Spinal cord (tissue), 10 donors: ENCODE measurements at places on chromosomes 7 and 10. TPM values are rescaled to one million over a fixed set of nuclear protein-coding genes. Genes with fewer than 3 reads are reported as not detected.

BUB3 gene
- 125 TPM for total RNA-seq

MMD2 gene
- total RNA-seq: 10.1 TPM

GRID1 gene
- 14.6 TPM for total RNA-seq

NUP42 gene
- total RNA-seq: 57.0 TPM

DNA sequence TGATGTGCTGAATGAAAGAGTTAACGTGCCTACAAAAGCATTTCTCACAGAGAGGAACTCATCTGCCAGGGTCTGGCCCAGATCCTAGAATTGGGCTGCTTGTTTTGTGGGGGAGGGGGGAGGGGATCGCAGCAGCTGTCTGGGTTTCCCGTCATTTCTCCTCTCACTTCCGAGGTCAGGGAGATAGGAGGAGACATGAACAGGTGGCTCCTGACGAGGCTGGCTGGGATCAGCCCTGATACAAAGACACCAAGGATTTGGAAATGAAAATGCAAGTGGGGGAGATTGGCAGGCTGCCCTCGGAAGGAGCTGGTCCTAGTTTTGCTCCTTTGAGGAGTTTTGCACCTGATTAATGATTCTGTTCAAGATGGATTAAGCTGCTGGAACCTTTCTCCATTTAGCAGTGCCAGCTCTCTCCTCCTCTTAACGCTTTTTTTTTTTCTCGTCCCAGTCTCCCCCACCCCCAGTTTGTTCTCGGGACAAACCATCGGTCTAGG lies 86.8 kb upstream of the KMT2C start:
- DNase-seq: peak; percentile 95

HTR5A gene
- total RNA-seq: 0.99 TPM

GRCh38 chr10:88262591-88263234 lies 320.4 kb downstream of the RNLS start:
- no peak for DNase-seq

DNA sequence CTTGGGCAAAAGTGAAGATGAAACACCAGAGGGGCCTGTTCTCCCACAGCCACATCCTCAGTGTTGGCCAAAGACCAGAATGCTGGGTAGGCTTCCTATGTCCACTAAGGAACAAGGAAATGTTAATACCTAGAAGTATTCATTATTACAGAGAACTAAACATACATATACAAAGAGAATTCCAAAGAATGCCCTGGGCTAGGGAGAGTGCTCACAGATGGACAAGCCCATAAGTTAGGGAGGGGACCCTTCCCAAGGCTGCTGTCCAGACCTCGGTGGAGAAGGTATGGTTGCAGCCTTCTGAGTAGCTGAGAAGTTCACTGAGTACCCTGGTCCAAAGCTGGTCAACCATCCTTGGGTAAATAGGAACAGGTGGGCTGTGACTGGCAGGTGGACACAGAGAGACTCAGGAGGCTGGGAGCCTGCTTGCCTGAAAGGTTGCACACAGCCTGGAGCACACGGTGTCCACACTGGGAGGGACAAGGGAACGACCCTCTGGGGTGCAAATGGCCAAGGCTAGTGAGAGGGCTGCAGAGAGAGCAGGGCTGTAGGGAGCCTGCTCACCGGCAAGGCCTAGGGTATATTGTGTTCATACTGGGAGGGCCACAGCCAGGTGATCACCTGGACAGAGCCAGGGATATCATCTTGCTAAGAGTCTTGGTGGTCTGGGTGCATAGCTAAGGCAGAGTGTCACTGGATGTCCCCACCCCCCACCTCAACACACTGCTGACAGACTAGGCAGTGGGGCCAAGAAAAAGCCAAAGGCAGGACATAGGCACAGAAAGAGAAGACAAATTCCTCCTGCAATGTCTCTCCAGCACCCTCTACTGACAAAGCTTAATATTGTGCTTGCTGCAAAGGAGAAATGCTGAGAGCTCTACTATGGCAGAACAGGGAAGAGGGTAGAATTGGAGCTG lies 40.3 kb downstream of the CPVL start:
- DNase-seq: peak; percentile 93

DNA sequence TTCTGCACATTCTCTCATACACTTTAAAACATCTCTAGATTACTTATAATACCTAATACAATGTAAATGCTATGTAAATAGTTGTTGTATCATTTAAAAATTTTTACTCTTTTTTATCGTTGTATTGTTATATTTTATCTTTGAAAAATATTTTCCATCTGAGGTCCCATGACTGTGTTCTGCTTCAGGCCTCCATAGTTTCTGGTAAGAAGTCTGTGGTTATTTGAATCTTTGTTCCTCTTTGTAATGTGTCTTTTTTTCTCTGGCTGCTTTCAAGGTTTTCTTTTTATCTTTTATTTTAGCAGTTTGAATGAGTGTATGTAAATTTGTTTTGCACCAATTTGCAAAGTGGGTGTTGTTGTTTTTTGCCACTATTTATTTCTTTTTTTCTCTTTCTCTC lies 263.1 kb downstream of the RPS24 start:
- no peak for DNase-seq

DNA sequence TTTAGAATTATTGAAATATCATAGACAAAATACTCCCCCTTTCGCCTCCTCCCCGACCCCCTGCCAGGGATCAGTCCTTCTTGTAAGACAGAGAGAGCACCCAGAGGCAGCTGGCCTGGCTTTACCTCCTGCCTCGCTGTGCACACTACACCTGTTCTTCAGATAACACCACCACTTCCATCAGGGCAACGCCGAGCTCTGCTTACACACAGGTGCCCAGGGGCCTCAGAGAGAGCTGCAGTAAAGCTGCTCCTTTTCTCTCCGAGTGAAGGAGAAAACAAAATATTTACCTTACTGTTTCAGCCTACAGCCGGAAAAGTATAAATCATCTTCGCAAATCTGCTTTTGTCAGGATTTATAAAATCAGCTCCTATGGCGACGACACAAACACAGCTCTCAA lies 80.7 kb downstream of the HIPK2 start:
- no peak for DNase-seq

DNA sequence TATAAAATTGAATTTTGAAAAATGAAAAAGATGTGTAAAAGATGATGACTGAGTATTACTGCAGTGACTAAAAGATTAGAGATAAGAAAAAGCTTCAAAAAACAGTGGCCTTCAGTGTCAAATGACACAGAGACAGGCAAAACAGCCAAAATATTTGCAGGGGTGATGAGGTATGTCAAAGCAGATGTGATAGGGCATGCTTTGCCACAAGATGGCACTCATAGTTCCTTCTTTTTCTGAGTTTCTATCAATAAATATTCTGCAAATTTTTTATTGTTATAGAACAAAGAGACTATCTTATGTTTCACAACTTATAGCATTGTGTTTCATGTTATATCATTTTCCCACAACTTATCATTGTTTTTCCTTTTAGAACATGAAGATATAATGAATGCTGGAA lies 344.1 kb upstream of the HPS1 start:
- DNase-seq: peak; percentile 21

- peak; percentile 29 for DNase-seq
Observed at GRCh38 chr7:148142660-148143248, 447.8 kb upstream of the C7orf33 start.

IL2RA gene
- 0.10 TPM for total RNA-seq

DNA sequence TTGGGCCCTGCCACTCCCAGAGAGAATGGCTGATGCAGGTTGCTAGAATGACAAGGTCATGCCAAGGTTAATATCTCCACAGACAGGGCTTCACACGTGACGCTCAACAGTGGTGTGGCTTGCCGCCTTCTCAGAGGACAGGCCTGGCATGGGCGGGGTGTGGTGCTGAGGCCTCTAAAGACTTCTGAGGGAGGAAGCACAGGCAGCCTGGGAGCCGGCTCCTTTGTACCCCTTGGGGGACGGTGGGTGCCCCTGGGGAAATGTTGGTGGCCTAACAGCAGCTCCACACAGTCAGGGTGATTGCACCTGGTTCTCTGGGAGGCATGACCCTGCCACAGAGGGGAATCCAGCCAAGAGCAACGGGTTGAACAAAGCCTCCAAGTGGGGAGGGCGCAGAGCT lies 115.1 kb downstream of the PKD1L1 start:
- no peak for DNase-seq

PON3 gene
- total RNA-seq: 4.0 TPM

TFR2 gene
- 7.0 TPM for total RNA-seq
